ENCODE measurements at places on chromosomes 6 and 20.

- DNase-seq: no peak
These were observed 104.9 kb upstream of the SLC22A23 start for GRCh38 chr6:3561725-3562124.

DNA sequence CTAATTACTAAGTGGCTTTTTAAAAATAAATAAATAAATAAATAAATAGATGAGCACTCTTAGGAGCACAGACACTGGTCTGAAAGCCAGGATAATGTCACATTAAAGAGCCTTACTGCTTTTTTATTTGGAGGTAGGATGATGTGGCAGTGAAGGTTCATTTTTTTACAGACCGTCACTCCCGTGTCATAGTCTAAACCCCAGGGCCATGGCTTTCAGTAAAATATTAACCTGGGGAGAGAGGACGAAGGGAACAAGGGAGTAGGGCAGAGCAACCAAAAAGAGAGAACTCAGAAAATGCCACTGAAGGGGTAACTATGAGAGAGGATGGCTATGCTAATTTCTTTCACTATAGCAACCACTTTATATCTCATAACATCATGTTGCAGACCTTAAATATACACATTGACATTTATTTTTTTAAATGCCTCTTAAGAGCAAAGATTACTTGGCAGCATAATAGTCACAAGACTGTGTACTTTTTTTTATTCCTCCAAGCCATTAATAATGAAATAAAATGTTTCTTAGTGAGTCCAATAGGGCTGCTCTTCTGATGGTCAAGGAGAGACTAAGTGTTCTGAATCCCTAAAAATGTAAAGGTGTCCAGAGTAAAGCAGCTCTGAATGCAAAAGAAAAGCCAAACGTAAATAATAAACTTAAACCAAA is 100.9 kb upstream of the SIM1 start:
- DNase-seq: no peak

GRCh38 chr6:168908166-168908565 is 345.5 kb downstream of the THBS2 start:
- no peak for DNase-seq

- DNase-seq: no peak
These were observed 15.1 kb upstream of the FOXC1 start for GRCh38 chr6:1594445-1595200.

- DNase-seq: no peak
These were observed 21.9 kb upstream of the IPCEF1 start for GRCh38 chr6:154378518-154378917.

GRCh38 chr6:100404051-100404450 is 60.7 kb downstream of the SIM1 start:
- no peak for DNase-seq

DNA sequence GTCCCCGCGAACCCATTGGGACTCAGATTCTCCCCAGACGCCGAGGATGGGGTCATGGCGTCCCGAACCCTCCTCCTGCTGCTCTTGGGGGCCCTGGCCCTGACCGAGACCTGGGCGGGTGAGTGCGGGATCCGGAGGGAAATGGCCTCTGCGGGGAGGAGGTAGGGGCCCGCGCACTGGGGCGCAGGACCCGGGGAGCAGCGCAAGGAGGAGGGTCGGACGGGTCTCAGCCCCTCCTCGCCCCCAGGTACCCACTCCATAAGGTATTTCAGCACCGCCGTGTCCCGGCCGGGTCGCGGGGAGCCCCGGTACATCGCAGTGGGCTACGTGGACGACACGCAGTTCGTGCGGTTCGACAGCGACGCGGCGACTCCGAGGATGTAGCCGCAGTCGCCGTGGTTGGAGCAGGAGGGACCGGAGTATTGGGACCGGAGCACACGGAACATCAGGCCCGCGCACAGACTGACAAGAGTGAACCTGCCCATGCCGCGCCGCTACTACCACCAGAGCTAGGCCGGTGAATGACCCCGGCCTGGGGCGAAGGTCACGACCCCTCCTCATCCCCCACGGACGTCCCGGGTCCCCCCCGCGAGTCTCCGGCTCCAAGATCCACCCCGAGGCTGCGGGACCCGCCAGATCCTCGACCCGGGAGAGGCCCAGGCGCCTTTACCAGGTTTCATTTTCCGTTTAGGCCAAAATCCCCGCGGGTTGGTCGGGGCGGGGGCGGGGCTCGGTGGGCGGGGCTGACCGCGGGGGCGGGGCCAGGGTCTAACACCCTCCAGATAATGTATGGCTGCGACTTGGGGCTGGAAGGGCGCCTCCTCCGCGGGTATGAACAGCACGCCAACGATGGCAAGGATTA is 15.7 kb upstream of the HLA-A start:
- DNase-seq: peak; percentile 61

DNA sequence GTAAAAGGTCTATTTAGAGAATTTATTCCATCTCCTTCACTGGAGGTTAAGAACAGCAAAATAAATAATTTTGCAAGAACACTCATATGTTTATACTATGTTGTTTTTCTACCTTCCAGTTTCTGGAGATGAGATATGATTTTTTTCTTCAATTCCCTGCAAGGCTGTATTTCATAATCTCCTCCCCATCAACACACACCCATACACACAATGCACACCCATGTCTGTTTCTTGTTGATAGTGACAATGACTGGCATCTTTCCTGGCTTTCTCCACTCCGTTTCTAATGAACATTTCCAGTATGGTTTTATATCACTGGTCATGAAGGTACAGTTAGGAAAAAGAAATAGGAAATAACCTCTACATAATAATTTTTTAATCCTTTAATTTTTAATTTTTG is 202.1 kb downstream of the ARHGAP18 start:
- DNase-seq: no peak

GRCh38 chr20:13220194-13220903 is 725 bp upstream of the ISM1 start:
- no peak for DNase-seq

- no peak for DNase-seq
These were observed 23.0 kb upstream of the GTSF1L start for GRCh38 chr20:43749734-43750294.

- DNase-seq: no peak
These were observed 28.6 kb downstream of the C6orf89 start for GRCh38 chr6:36914227-36914794.

DNA sequence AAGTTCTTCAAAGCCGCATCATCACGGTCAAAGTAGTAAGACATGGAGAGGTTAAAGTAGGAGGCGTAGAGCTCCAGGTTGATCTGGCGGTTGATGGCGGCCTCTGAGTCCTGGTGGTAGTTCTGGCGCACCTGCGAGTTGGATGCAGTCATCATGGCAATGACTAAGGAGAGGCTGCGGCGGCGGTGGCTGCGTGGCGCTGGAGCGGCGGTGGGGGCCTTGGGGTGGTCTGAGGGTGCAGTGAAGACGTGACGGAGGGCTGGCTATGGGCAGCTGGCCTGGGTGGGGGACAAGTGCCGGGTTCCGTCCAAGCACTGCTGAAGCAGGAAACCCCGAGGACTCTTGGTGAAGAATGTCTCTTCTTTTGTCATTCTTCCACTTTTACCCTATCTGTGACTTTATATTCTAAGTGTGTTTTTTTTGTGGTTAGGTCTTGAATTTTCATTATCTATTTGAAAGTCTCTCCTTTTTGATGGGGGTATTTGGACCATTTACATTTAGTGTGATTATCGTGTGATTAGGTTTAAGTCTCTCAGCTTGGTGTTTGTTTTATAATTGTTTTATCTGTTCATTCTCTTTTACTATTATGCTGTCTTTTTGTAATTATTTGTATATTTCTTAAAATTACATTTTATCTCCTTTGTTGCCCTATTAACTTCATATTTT is 94.6 kb downstream of the TFAP2B start:
- no peak for DNase-seq

DNA sequence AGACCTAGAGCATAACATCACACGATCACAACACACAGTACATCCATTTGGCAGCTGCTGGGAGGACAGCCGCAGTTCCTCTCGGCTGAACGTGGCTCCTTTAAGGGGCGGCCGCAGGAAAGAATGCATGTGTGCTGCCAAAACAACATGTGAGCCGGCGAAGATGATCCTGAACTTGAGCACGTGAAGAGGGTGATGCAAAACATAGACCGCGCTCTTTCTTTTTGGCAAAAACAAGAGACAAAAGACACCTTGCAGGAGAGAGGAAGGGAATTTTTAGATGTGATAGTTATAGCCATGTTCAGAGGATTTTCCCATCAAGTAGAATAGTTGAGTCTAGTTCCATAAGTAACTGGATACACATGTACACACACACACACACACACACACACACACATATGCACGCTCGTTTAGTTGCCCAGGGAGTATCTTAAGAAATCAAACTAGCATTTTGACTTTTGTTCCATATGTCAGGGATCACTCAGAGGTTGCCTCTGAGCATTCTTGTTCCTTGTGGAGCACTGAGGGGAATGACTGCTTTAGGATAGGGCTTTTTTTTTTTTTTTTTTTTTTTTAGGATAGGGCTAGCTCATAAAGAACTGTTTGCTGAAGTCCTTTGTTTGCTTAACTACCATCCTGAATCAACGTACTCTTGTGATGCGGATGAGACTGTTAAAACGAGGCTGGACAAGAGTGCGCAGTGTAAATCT is 21.7 kb upstream of the RANBP9 start:
- no peak for DNase-seq

- DNase-seq: no peak
These were observed 8.5 kb upstream of the PBOV1 start for GRCh38 chr6:138226700-138227315.

DNA sequence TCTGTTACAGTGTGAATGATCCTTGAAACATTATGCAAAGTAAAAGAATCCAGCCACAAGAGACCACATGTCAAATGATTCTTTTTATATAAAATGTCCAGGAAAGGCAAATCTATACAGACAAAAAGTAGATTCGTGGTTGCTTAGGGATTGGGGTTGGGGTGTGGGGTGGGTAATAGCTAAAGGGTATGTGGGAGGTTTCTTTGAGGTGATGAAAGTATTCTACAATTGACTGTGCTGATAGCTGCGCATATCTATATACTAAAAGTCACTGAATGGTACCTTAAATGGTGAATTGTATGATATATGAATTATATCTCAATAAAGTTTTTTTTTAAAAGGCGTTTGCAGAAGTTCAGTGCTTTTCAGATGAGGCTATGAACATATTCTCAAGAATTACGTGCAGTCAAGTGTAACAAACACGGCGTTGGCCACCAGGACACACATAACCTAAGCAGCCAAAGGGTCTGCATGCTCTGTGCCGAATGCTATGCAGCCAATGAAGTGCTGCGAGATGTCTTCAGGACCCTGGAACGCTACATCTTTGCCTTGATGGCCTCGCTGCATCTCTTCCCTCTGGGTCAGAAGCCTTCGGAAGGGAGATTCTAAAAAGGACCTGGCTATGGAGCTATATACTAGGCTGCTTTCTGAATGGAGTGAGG is 96.9 kb downstream of the SCML4 start:
- DNase-seq: no peak

- peak; percentile 20 for DNase-seq
These were observed 13.0 kb downstream of the RIPOR3 start for GRCh38 chr20:50678169-50678898.
